ENCODE measurements at places on chromosomes 13 and 19.

DNA sequence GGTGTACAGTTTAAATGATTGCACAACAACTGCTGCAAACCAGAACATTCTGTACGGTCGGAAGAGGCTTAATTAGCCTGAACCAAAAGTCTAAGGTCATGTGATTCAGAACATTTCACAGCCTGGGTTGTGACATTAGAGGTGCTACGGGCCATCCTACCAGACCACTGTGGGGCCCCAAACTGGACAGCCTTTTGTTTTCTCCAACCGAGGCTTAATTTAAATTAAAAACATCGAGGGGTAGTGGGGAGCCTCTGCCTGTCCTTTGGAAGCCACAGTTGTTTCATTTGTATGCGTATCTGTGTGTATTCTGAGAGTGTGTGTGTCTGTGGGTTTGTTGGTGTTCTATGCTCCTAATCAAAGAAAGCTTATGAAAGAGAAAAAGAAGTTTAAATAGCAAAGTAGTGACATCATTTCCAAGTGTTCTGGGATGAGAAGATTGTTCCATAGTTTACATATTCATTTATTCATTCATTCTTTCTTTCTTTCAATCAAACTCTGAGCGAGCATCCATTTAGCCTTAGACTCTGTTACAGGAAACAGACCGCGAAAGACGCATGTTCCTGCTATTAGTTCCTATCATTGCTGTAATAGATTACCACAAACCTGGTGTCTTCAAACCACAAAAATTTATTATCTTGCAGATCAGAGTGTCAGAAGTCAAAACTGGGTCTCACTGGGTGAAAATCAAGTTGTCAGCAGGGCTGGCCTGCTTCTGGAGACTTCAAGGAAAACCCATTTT lies 444.8 kb downstream of the FOXO1 start:
- DNase-seq: peak; percentile 22

DNA sequence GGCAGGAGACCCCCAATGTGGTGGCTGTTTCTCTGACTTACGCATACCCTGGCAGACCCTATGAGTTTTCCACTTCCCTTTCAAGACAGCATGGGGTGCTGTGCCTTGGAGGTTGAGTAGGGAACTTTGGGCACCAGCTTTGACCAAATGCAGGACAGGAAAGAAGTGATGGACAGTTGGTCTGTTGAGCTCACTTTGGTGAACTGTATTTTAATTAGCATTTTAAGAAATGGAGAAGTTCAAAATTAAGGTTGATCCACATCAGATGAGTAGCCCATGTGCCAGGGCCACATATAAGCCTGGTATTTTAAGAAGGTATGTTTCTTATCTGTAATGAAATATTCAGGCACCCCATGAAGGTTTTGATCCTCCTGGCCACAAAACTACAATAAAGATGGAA lies 46.1 kb upstream of the RAP2A start:
- no peak for DNase-seq

- peak; percentile 39 for DNase-seq
Measured at GRCh38 chr19:55454787-55455243, 6.6 kb downstream of the ISOC2 start.

DNA sequence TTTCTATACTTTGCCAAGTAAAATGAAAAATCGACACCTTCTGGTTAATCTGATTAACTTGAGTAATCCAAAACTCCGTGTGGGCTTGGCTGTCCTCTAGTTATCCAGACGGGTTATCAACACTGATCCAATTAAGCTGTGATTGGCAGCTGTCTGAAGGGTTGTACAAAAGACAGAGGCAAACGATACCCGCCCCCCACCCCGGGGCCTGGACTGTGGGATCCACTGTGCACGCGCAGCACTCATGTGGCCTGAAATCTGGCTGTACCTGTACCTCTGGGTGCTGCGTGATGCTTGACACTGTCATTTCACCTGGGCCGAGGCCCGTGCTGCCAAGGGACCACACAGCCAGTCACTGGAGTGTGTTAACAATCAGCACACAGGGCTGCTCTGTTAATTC lies 53.5 kb downstream of the COL4A2 start:
- no peak for DNase-seq

- no peak for DNase-seq
Measured at GRCh38 chr13:41643507-41643906, 186.2 kb downstream of the RGCC start.

GRCh38 chr19:377801-378581 lies 31.0 kb downstream of the C2CD4C start:
- no peak for DNase-seq

DNA sequence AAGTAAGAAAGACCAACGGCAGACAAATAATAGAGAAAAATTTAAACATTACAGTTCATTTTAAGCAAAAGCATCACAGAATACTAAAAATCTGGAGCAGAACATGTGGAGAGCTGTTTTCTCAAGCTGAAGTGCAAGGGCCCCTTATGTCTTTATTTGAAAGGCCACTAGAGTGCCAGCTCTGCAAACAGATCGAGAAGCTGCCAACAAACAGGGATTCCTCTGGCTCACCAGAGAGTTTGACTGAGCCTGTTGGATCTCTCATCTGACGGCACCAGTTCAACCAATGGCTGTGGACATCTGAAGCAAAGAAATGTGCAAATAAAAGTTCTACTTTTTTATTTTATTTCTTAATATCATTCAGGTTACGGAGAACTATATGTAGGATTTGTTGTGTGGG lies 119.7 kb downstream of the COL4A2 start:
- DNase-seq: no peak

GRCh38 chr13:99450416-99450815 lies 50.9 kb upstream of the TM9SF2 start:
- no peak for DNase-seq

DNA sequence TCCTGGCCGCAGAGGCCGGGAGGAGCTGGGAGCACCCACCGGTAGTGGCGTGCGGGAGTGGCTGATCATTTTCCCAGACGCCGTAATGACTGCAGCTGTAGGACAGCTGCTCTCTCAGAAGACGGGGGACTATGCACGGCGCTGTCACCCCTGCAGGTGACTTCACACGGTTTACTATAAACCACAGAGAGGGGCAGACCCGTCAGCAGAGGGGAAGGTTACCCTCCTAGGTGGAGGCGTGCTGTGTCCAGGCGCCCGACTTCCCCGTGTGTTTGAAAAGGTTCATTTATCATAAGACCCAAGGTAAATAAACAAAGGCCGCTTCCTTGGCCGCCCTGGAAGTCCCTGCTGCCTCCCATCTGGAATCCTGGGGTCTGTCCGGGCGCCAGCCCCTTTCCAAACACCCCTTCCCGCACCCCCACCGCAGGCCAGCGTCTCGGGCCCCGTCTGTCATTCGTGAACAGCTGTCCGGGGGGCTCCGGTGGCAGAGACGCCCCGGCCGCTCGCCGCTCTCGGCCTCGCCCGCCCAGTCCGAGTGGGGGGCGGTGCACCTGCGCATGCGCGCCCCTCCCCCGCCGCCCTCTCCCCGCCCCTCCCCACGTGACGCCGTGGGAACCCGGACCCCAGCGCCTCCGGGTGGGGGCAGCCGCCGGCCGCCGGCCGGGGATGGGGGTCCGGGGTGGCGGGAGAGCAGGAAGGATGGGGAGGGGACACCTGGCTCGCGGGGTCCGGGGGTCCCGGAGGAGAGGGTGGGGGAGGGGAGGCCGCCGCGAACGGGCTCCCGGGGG lies 915 bp downstream of the SHC2 start:
- peak; percentile 22 for DNase-seq

DNA sequence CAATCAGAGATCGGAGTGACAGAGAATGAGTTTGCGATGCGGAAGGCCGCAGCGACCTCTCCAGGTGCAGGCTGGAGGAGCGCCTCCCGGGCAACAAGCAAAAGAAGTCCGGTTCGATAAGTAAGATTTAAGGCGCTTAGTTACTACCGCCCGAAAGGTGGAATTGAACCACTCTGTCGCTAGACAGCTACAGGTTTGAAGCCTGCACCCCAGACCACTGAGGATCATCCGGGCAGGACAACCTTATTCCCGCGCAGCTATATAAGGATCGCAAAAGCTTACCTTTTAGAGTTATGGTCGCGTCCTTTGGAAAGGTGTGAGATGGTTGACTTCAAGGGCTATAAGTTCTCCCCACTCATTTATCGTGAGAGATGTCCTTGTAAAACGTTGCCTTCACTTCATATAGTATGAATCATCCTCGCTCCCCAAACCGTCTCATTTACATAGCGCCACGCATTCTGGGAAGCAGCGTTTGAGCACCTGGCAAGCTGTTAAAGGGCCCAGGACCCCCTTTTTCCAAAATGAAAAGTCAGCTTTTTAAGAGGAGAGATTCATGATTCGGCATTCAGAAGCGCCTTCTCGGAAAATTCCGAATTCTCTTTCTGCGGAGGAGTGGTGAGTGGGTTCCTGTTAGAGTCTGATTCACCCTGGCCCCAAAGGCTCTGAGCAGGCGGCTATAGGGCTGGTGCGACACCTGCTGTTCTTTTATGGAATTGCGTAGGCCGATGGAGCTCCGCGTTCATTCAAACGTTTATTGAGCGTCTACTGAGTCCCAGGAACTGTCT lies 10.8 kb downstream of the FOSB start:
- peak; percentile 92 for DNase-seq

- no peak for DNase-seq
Measured at GRCh38 chr13:87003265-87003664, 667.9 kb upstream of the SLITRK5 start.

- no peak for DNase-seq
Measured at GRCh38 chr19:46463516-46463915, 7.8 kb downstream of the PNMA8A start.

GRCh38 chr19:4375164-4376027 lies 25.0 kb downstream of the SH3GL1 start:
- DNase-seq: no peak

DNA sequence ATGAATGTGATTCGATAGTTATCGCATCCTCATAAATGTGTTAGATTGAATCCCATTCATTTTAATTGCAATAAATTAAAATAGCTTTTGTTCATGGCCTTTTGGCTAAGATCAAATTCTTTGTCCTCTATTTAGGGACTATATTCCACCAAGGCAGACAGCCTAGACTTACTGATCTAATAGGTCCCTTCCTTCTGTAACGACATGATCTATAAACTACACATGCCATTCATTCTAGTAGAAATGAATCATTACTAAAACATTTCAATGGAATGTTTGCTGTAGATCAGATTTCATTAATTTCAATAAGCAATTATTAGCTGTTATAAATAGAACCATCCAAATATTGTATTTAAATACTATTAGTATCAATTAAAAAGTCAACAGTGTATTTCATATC lies 526.6 kb upstream of the KLHL1 start:
- DNase-seq: no peak

- DNase-seq: no peak
Measured at GRCh38 chr19:10333758-10334587, 644 bp upstream of the RAVER1 start.

DNA sequence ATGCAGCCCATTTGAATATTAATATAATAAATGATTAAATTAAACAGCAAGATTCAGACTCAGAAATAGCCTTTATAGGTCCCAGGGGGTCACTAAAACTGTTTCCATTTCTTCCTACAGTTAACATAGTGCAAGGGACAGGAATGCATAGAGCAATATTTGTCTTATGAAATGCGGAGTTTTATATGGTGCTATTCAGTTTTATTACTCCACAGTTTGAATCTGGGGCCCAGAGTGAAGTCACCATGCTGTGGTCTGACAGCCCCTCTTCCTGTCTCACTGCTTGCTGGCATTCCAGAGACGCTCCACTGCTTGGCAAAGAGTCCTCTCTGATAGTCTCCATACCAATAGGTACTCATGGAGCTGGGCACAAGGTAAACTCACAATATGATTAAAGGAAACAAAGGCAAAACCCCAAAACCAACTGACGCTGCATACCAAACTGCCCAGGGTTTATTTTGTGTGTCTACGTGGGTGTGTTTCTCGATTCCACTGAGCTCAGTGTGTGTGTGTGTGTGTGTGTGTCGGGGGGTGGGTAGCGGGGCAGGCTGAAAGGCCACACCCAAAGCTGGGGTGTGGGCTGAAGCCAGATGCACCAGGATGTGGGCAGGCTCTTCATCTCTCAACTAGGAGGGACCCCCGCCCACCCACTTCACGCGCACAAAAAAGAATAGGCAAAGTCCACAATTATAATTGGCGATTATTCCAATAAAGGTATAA lies 277.9 kb downstream of the TSHZ3 start:
- no peak for DNase-seq

DNA sequence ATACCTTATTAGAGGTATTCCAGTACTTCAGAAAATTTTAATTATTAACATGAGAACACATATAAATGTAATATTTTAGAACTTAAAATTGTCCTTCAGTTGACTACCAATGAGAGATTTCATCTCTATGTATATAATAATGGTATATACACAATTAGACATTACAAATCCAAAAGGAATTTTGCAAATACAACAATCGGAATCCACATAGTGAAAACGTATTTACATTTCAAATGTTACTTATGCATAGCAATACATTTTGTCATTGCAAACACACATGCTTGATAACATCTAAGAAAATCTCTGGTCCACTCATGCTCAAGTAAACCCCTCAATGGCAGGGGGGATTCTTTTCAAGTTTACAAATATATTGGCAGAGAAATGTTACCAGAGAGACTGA lies 2345.2 kb downstream of the PCDH9 start:
- no peak for DNase-seq

- DNase-seq: no peak
Measured at GRCh38 chr13:21326155-21327031, 132.7 kb downstream of the ZDHHC20 start.

DNA sequence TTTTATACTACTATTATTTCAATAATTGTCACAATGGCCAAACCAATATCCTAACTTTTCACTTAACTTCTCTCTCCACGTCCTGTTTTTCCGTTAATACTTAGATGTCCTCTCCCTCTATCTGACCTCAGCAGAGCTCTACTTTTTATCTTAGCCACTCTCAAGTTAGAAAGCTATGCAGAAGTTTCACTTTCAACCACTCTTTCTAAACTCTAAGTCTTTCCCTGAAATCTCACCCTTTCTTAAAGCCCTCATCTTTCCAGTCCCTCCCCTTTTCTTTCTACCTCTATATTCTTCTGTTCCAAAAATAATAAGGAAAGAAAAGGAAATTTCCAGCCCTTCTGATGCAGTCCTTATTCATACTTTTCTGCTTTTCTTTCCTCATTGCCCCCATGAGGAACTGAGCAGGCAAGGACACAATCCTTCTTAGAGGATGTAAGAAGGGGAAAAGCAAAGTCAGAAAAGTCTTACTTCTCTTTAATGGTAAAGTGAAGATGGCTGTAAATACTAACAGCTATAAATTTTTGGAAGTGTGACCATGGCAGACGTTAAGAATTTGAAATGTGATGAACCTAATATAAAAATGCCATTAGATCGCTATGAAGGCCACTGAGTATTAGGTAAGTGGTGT lies 23.0 kb downstream of the FAM216B start:
- DNase-seq: no peak

DNA sequence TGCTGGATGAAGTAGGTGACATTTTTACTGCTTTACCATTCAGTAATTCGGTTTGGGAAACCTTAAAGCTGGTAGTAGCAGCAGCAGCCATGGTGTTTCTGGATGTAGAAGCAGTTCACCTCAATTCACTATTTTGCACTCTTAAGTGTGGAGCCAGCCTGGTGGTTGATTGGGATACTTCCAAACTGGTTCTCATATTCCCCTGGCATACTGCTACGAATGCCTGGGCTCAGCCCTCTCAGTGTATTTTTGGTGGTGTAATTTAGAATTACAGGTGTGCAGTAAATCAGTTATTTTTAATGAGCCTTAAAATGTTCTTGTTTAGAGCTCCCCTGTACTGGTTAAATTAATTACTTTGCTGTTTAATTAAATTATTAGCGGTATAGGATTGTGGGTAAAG lies 12.4 kb downstream of the HNRNPM start:
- DNase-seq: no peak

GRCh38 chr13:105804561-105805190 lies 730.8 kb downstream of the EFNB2 start:
- DNase-seq: no peak

GRCh38 chr13:51814825-51815650 lies 11.1 kb upstream of the DHRS12 start:
- peak; percentile 54 for DNase-seq

GRCh38 chr13:72201726-72202125 lies 334.7 kb upstream of the DACH1 start:
- no peak for DNase-seq

Measured in stimulated activated CD4-positive, alpha-beta T cell treated with anti-CD3 and anti-CD28 coated beads, Interleukin-4, amount 100 ng/mL, for 4 hours (primary cell).